ENCODE measurements at places on chromosomes 4 and X. TPM values are rescaled to one million over a fixed set of nuclear protein-coding genes. Genes with fewer than 3 reads are reported as not detected.

GRCh38 chr4:36172656-36173055, 71.7 kb downstream of the ARAP2 start:
- DNase-seq, result no peak

GRCh38 chrX:84182516-84182915, 5.5 kb downstream of the RPS6KA6 start:
- DNase-seq, result no peak

DNA sequence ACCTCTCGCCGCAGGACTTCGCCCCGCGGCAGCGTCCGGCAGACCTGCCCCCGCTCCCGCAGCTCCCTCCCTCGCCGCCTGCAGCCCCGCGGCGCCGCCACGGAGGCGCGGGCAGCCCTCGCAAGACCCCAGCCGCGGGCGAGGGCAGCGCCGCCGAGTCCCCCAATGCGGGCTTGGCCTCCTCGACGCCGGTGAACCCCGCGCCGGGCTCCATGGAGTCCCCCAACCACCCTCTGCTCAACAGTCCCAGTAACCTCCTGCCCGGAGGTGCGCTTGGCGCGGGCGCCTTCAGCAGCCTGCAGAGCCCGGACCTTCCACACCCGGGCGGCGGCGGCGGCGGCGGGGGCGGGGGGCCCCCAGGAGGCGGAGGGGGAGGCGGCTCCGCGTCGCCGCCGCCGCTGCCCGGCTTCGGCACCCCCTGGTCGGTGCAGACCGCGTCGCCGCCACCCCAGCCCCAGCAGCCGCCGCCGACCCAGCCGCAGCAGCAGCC, 1.2 kb downstream of the CPEB2 start:
- DNase-seq, result no peak

GRCh38 chr4:165326831-165327210, 648 bp upstream of the MSMO1 start:
- peak; percentile 1 for DNase-seq

KLB gene
- 0.34 TPM for total RNA-seq

HTR2C gene
- not detected for total RNA-seq

BMX gene
- 2.5 TPM for total RNA-seq

Measured in esophagus squamous epithelium (tissue), 5 donors.